Stimulated activated CD4-positive, alpha-beta T cell treated with anti-CD3 and anti-CD28 coated beads, Interleukin-2, amount 100 ng/mL, for 4 hours (primary cell): ENCODE measurements at places on chromosomes 2 and 18.

GRCh38 chr2:52034706-52035105, 1002.8 kb upstream of the NRXN1 start:
- no peak for DNase-seq

DNA sequence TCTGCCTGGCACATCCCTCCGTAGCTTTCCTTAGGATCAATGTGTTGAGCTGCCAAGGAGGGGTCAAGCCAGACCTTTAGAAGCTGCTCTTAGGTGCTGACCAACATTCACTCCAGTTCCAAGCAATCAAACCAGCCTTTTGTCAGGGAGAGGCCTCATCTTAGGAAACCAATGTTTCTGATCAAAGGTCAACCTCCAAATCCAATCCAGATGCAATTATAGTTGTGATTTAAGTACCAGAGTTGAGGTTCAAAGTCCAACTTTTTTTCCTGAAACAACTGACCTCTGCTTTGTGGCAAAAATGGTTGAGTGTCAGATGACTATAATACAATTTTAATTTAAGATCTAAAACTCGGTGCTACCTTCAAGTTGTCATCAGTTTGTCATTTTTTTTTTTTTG, 303.4 kb downstream of the ALK start:
- no peak for DNase-seq

- no peak for DNase-seq
Observed at GRCh38 chr18:45161850-45162249, 453.4 kb upstream of the SLC14A2 start.

GRCh38 chr2:170675701-170676100, 39.4 kb upstream of the SP5 start:
- DNase-seq = no peak

DNA sequence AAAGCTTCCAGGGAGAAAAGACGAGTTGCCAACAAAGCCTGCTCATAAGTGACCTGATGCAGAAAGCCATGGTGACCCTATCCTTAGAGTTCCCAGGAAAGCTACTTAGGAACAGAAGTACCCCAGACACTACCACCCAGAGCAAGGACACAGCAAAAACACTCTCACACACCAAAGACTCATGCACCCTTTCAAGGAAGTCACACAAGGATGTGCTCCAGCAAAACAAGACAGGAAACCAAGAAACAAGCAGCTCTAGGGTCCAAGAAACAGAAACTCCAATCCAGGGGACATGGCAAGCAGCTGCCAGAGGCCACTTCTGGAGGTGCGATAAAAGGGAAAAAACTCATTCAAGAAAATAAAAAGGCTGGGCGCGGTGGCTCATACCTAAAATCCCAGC, 5.7 kb downstream of the KIF1A start:
- no peak for DNase-seq

DNA sequence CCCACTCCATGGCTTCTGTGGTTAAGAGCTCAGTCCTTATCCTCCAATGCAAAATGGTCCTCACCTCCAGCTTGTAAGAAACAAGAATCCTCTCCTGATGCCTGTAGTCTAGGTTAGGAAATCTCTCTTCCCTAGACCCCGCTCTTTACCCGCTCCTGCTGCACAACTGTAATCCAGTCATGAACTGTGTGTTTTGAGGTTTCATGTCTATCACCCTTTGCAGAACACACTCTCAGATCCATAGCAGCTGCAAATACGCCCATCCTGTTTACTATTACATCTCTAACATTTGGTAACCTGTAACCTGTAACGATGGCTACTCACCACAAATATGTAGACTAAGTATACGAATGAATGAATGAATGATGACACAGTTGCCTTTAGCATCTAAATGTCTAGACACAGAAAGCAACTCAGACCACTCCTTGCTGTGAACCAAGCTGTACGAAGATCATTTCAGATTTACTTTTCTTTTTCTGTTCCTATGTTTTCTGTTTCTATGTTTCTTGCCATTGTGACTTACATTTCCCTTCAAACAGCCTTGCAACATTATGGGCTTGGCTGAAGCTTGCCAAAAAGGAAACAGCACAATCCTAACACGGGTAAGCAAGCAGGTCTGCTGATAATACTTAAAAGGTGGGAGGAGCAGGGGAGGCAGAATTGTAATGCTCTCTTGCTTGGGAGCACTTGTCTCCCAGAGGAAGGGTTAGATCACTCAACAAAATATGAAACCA, 53.7 kb downstream of the EPHA4 start:
- no peak for DNase-seq

DNA sequence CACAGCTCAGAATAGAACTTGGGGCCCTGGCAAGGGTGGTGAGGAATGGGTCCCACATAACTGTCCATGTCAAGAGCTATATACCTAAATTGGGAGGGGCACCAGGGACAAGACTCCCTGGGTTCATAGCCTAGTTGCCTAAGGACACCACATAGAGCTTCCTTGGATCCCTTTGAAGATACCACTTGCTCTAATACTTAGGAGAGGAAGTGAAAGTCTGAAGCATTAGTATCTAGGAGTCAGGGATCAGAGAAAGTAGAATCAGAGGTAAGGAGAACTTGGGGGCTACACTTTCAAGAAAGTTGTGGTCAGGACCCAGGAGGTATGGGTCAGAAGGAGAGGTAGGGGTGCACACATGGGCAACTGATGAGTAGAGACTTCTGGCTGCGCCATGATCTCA, 318.2 kb upstream of the SLC39A10 start:
- DNase-seq = no peak

- DNase-seq = no peak
Observed at GRCh38 chr2:58900246-58901027, 659.3 kb upstream of the FANCL start.

DNA sequence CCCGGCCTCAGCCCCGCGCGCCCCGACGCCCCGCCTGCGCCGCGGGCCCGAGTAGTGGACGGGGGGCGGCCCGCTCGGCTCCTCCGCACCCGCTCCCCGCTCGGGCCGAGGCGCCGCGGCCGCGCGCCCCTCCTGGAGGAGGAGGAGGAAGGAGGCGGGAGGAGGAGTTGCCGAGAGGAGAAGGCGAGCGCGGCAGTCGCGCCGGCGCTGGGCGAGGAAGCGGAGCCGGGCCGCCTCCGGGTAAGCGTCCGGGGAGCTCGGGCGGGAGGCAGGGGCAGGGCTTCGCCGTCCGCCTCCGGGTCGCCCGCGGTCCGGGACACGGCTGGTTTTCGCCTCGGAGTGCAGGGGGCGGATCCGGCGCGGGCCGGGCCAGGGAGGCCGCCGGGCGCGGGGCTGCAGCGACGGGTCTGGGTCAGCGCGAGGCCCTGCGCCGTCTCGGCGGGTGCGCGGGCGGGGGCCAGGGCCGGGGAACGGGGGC, at the start of gene SOCS6:
Gene SOCS6, plus strand, starts transcription at position 195 of the 478 bp plus-strand sequence. CDS start 35,624 bp downstream, outside the sequence.
- DNase-seq = no peak

DNA sequence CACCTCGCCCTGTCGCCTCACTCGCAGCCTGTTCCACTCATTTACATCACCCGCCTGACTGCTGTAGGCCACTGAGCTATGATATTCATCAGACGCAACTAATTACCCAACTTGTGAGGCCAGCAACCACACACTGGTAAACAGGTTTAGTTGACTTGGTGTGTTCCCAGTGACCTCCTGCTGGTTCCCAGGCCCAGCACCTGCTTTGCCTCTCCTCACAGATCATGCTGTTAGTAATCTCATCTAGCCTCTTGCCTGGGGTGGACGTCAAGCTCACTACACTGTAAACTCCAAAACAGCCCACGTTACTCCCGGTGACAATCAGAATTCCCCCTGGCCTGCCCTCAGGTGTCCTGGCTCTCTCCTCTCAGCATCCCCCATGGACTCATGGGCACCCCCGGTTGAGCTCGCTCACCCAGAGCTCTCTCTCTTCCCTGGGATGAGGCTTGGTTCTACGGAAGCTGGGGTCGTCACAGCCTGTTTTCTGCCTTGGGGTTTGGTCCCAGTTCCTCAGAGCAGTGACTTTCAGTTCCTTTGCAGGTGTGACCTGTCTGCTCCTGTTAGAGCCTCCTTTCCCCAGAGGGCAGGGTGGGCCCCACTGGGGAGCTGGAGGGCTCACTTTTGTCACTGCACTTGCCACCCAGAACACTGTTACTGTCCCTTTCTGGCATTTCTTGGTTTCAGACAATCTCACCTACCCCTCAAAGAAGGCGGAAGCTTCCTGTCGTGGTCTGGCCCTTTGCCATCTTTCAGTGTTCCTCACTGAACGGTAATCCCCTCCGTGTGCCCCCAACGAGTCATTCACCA, 40.3 kb downstream of the INPP5D start:
- DNase-seq = no peak

DNA sequence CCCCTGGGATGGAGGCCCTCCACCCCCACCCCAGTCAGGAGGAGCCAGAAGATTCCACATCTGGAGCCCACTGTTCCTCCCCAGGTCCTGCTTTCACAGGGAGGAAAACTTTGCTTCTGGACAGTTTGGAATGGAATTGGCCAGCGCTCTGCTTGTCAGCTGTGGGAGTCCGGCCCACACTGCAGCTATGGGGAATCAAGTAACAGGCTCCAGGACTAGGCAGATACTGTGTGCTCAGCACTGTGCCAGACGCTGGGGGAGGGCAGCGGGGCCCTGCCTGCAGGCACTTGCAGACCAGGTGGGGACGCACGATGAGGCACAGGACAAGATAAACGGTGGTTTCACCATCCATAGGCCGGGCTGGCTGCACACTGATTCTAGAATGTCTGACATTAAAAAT, 114.0 kb downstream of the STPG4 start:
- DNase-seq = no peak

GRCh38 chr2:132979339-132980093, 309.5 kb upstream of the LYPD1 start:
- no peak for DNase-seq

- no peak for DNase-seq
Observed at GRCh38 chr18:58315041-58315440, 271.0 kb downstream of the NEDD4L start.

DNA sequence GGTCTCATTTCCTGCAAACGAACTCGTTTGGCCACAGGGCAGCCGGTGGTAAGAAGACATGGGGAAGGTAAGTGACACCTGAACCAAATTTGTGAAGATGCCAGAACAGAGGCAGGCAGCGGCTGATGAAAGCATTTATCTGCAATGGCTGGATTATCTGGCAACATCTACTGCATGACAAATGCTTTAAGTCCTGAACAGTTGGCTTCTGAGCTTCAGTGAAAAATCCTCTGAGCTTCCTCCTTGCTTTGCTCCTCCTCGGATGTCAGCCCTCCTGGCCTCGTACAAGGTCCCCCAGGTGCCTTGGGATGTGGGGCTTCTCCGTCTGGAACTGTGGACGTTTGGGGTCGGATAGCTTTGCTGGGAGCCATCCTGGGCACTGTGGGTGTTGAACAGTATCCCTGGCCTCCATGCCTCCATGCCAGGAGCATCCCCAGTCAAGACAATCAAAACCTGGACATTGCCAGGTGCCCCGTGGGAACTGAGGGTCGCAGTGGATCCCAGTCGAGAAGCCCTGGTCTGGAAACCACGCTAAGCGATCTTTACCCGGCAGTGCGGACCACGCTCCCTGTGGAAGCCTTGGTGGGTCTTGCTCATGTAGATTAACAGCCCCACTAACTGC, 49.3 kb downstream of the KCNG2 start:
- DNase-seq = no peak

DNA sequence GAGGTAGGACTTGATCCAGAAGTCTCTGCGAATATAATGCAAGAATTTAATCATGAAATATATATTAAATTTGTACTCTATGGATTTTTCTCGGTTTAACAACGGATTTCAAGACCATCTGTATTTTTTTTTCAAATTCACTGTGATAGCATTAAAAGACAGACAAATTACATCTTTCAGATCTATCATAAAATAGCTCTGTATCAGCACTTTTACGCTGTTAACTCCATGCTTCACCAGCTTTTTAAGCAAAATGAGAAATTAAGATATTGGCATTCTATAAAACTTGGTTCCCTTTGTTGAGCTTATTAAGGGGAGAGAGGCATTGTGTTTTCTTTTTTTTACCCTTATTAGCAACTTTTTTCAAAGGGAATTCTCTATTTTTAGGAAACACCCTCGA, 1377.6 kb upstream of the NXPH2 start:
- no peak for DNase-seq
